ENCODE measurements at places on chromosomes 2 and 18. TPM values are rescaled to one million over a fixed set of nuclear protein-coding genes. Genes with fewer than 3 reads are reported as not detected.

KYNU gene
- not detected for total RNA-seq

ARHGAP25 gene
- total RNA-seq: 14.3 TPM

ABCB11 gene
- total RNA-seq: under 0.01 TPM

NOSTRIN gene
- total RNA-seq: 4.5 TPM

TMEM200C gene
- not detected for total RNA-seq

CNPPD1 gene
- total RNA-seq: 29.8 TPM

RAMP1 gene
- total RNA-seq: not detected

FHOD3 gene
- 0.14 TPM for total RNA-seq

Measured in dermis blood vessel endothelial cell (primary cell).